ENCODE measurements at places on chromosomes 5 and 9.

- DNase-seq = peak; percentile 50
Measured at GRCh38 chr9:1051584-1052275, 1.6 kb downstream of the DMRT2 start.

- DNase-seq = peak; percentile 40
Measured at GRCh38 chr5:54959673-54960418, 25.5 kb downstream of the ESM1 start.

- no peak for DNase-seq
Measured at GRCh38 chr5:75113354-75114113, 61.2 kb upstream of the GCNT4 start.

DNA sequence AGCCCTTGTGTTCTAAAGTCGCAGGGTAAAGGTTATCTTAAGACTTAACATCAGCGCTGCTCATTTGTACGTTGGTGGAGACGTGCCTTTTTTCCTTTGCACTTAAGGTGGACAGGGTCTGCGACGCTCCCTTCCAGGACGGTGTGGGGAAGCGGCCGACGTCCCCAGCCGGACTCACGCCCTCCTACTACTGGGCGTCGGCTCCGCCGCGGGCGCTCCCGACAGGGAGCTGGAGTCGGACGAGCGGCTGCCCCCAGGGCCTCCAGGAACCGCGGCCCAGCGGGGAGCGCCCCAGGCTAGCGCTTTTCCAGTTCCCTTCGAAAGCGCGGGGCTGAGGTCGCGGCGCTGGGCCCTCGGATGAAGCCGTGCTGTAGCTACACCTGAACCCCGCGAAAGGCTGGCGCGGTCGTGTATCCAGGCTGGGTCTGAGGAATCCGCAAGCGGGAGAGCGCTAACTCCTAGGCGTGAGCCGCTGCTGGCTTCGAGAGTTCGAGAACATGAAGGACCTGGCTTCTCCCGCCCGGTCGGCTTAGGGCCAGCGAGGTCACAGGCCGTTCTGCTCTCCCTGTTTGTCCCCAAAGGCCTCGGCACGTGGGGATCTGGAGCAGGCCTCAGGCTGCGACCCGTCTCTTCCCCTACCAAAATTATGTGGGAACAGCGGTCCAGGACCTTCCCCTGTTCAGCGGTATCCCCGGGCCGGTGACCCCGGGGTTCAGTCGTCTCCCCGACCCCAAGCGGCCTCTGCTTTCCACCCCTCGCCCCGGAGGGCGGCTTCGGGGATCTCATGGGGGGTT, 3.8 kb upstream of the DMRT3 start:
- no peak for DNase-seq

DNA sequence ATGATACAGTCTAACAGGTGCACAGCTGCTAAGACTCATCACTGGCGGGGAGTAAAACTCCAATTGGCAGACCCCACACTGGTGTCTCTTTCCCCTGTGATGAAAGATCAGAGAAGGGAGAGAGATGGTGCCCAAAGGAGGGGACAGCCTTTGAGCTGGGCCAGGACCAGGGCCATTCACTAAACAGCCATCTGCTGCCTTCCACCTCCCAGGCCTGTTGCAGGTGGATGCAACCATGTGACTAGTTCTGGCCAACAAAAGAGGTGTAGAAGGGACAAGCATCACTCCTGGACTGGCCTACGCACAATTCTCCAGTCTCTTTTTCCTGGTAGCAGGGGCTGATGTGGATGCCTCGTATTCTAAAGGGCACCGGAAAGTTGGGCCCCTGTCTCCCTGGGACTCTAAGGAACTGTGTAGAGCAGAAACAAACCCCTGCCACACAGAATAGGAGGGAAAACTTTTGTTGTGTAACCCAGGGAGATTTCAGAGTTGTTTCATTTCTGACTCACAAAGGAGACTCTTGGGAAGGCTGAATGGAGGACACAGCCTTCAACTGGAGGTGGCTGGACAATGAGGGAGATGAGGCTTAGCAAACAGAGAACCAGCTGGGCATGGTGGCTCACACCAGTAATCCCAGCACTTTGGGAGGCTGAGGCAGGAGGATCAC, 26.9 kb downstream of the TNIP1 start:
- DNase-seq = no peak

DNA sequence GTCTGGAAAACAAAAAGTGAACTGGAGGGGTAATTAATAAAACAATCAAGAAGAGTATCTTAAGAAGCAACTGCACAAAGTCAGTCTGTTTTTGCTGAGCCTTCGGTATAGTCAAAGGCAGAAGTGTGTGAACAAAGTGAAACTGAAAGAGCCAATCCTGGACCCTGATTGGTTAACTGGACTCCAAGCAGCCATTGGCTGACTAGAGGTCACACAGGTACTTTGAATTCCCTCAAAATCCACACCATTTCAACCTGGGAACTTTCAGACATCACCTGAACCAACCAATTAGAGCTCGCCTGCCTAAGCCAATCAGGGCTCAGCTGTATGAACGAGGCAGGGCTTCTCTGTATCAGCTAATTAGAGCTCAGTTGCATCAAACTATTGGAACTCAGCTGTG, 286.7 kb downstream of the TLE4 start:
- DNase-seq = no peak

DNA sequence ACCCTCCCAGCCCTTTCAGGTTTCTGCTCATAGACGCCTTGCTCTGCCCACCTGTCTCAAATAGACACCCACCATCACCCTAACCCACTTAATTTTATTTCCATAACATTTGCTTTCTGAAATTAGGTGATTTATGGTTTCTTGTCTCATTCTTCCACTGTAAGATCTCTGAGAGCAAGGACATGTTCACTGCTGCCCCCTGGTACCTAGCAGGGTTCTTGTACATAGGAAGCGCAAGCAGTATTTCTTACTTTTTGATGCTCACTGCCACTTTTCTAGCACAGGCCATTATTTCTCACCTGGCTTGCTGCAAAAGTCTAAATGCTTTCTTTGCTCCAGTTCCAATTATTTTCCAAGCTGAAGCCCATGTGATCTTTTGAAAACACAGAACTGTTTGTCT, 16.8 kb downstream of the C9orf57 start:
- no peak for DNase-seq

GRCh38 chr9:17216011-17216410, 81.2 kb downstream of the CNTLN start:
- DNase-seq = no peak

- no peak for DNase-seq
Measured at GRCh38 chr5:143101121-143101520, 302.4 kb downstream of the NR3C1 start.

DNA sequence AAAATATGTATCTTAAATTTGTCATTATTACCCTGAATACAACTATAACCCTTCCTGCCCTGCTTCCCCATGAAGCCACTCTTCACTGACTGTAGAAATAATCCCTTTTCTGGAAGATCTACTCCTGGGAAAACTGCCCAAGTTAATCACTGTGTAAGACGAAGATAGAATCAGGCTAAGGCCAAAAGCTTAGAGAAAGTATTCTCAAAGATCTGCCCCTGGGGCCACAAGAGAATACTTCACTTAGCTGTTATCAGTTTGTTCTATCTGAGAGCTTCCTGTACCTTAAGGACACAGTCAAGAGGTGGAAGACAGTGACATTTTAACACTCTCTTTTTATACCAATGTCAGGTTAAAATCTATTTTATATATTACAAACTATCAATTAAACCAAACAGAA, 33.8 kb downstream of the RNF145 start:
- no peak for DNase-seq

GRCh38 chr5:43017428-43017815, 22.7 kb downstream of the ANXA2R start:
- no peak for DNase-seq

DNA sequence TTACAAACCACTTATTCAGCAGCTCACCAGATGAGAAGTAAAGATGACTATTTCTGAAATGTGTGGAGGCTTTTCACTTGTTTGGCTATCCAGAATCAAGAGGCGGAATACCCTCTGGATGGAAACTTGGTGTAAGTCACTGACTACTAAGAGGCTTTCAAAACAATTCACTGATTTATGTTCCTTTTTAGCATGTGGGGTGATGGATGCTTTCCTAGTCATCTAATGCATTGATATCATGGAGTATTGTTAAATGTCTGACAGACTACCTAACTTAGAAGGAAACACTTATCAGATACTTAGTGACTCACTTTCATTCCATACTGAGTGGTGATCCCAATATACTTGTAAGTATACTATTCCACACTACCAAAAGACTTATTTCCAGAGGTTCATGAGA, 141.4 kb downstream of the PLK2 start:
- DNase-seq = no peak

- no peak for DNase-seq
Measured at GRCh38 chr5:21807953-21808352, 1045.2 kb downstream of the CDH12 start.
